Effector CD8-positive, alpha-beta T cell (primary cell): ENCODE measurements at places on chromosomes 1 and 21.

- DNase-seq = no peak
Observed at GRCh38 chr1:183417772-183418491, at the start of gene NMNAT2. Gene NMNAT2 (minus strand): TSS chr1:183418380. CDS start chr1:183418267, 113 bp downstream.

DNA sequence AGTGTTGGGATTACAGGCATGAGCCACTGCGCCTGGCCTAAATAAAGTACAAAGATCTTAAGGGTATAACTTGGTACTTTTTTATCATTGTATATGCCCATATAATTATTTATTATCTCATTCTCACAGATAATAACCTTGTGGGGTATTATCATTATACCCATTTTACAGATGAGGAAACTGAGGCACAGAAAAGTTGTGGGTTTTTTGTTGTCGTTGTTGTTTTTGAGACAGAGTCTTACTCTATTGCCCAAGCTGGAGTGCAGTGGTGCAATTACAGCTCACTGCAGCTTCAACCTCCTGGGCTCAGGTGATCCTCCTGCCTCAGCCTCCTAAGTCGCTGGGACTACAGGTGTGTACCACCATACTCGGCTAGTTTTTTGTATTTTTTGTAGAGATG is 4.1 kb downstream of the CGN start:
- no peak for DNase-seq

DNA sequence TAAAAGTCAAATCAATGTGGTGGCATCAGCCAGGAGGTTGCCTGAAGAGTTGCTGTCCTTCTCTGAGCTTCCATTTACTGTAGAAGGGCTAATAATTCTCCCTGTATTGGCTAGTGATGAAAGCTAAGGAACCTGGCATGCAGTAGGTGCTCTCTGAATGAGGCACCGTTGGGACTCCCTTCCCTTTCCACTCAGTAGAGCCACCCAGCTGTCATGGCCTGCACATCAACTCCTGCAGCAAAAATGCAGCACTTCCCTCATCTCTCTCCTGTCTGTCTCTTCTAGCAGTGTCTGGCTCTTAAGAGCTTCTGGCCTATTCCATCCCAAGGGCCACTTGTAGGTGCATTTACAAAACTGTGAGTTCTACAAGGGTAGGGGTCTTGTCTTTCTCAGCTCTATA is 369.0 kb downstream of the MATN1 start:
- no peak for DNase-seq

- no peak for DNase-seq
Observed at GRCh38 chr1:222416001-222416791, 131.7 kb downstream of the HHIPL2 start.

GRCh38 chr1:243850202-243850451 is at the start of gene AKT3:
Gene AKT3 (minus strand): TSS chr1:243850243. CDS start chr1:243843170, 7,073 bp downstream.
- DNase-seq = no peak

DNA sequence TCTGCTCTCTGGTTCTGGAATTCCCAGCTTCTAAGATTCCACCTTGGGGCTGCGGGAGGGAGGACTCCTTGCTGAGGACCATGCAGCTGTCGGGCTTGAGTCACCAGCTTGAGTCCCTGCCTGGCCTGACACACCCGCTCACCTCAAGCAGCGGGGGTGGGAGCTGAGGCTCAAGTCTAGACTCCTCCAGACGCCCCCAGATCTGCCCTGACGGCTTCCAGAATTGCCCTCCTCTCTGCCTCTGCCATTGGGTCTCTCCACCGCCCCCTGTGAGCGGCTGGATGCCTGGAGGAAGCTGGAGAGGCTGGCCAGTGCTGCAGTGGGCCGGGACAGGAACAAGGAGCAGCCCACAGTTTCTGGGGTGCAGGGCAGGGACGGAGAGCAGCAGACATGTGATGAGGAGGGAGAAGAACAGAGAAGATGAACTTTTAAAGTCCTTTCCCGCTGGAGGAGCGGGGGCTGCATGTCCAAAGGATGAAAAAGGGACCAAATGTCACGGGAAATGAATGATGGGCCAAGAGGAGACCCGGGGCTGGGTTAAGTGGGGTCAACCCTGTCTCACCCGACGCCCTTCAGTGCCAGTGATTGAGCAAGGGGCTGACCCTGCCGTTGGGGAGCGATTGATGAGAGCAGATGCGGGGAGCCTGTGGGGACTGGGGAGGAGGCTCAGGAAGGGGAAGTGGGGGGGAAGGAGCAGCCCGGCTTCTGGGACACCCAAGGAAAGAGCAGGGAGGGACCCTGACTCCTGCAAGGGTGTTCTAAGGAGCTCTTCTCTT is 13.5 kb downstream of the CRABP2 start:
- DNase-seq = no peak

DNA sequence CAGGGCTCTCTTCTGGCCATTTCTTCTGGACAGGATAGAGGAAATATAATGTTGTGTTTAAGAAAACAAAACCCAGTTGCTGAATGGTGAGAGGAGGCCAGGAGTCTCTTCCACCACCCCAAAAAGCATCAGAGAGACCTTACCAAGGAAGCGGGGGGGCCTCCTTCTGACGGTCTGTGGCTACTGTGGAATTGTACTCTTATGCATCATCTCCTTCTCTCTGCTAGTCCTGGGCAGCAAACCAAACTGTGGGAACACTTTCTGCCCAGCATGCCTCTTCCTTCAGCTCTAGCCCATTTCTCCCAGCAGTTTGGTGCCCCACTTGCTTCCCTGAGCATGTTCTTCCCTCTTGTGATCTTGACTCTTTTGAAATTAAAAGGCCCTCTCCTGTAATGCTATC is 157.7 kb downstream of the HHIPL2 start:
- no peak for DNase-seq

GRCh38 chr1:70211541-70211940 is 6.2 kb upstream of the LRRC40 start:
- no peak for DNase-seq
